ENCODE measurements at places on chromosomes 5 and 9.

GRCh38 chr5:160970605-160971191 is 118.7 kb upstream of the ATP10B start:
- DNase-seq: no peak

DNA sequence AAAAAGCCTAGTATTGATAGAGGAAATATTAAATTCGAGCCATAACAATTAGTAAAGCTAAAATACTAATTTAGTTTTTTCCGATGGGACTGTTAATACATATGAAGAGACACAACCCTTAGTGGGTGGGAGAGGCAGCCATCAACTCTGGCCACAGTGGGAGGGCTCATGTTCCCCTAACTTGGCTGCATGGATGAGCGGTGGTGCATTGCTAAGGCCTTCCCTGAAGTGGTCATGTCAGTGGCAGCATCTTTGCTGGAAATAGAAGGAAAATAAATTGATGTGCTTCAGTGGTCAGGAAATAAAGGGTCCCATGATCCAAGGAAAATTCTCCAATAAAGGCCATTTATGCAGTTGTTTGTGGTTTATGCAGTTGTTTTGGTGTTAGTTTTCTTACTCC is 33.9 kb upstream of the F2RL2 start:
- no peak for DNase-seq

- no peak for DNase-seq
Measured at GRCh38 chr9:73042155-73042554, 89.3 kb upstream of the ALDH1A1 start.

DNA sequence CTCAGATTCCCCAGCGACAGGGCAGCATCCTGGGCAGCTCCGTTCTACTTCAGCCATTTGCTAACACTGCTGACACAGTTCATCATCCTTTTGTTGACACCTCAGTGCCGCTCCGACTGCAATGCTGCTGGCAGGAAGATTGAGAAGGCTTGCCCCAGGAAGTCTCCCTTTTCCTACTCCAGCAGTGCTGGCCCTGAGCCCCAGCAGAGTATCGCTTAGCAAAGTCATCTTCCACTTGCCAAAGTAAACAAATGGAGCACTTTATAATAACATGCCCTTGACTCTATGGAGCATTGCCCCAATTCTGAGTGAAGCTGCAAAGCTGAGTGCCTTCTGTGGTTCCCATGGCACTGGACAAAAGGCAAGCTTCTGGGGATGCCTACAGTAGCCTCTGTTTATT is 32.2 kb downstream of the PRLR start:
- DNase-seq: peak; percentile 21

DNA sequence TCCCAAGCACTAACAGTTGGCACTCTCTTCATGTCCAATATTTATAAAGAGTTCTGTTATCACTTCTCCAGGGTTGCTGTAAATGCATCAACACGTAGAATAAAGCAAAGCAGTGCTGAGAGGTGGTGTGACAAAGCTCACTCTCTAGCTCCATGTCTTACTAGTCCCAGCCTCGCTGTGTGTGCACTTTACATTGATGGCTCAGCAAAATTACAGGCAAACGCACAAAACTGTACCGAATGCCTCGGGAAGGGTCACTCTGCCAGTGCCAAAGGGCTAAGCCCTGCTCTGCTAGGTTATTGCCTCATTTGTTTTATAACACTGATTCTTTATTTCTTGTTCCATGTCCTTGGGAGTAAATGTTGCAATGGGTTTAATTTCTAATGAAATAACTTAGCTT is 1005.9 kb upstream of the WWC1 start:
- no peak for DNase-seq

DNA sequence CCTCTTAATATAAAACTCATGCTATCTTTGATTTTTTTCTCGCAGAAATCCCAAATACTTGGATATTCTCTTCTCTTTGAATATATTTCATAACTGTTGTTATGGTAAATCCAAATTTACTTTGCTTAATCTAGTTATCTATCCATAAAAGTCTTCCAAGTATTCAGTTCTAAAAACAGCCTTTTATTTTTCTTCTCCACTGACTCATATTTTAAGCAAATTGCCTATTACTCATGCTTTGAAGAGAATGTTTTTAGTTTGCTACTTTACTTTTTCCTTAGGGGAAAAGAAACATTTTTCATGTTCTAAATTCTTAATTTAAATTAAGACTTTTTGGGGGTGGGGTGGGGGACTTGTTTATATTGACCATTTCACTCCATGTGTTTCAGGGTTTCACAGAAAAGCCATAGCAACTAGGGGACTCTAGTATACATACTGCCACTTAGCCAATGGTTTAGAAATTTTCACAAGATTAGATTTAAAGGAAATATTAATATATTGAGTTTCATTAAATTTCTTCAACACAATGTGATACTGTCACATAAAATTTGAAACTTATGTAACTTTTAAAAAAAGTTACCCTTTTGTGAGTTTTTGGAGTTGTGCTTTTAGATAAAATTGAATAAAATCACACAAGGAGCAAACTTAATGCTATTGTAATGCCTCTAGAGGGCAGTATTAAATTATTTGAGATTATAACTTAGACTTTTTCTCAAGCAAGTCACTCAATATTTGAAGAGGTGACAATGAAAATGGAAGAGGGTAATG is 545.8 kb upstream of the ARRDC3 start:
- peak; percentile 2 for DNase-seq

DNA sequence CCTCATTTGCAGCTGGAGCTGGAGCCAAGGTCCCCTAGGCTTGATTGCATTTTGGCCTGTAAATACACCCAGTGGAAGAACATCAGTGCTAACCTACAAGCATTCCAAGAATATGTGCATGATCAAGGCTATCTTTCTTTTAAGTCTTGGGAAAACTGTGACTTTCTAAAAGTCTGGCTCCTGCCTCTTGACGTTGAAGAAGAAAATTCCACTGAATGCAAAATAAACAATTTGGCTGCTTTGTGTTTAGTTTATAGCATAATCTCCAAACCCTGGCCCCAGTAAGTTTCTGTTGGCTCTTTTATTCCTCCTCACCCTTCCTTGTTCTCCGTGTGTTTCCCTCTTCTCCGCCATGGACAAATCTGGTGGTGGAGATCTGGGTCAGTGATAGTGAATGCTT is 109.3 kb upstream of the TLE1 start:
- DNase-seq: no peak

DNA sequence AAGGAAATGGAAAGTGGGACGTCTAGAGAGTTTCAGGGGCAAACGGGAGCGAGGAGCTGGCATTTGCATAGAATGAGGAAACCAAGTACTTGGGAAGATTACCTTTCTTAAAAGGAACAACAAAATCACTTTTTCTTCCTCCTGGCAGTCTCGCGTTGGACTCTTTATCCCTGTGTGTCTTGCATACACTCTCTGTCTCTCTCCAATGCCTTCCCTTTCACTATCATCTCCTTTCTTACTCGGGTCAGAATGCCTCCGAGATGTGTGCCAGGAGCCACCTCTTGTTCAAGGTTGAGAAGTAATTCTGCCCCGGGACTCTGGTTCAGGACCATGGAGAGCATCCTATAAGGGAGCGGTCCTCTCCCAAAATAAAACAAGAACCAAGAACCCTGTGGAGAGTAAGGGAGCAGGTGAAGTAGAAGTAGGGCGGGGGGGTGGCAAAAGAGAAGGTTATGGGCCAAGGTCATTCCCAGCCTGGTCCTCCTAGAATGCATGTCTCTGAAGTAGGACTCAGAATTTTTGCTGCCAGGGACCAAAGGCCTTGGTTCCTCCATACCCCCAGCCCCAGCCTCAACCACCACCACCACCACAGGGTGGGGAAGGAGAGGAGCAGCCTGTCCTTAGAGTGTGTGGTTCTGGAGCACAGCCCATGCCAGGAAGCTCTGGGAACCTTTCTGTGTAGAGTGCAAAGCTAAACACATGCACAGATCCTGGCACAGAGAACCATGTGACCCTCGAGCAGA is 72.1 kb upstream of the ARAP3 start:
- DNase-seq: peak; percentile 52

- peak; percentile 11 for DNase-seq
Measured at GRCh38 chr5:68252673-68253623, 37.4 kb downstream of the PIK3R1 start.

DNA sequence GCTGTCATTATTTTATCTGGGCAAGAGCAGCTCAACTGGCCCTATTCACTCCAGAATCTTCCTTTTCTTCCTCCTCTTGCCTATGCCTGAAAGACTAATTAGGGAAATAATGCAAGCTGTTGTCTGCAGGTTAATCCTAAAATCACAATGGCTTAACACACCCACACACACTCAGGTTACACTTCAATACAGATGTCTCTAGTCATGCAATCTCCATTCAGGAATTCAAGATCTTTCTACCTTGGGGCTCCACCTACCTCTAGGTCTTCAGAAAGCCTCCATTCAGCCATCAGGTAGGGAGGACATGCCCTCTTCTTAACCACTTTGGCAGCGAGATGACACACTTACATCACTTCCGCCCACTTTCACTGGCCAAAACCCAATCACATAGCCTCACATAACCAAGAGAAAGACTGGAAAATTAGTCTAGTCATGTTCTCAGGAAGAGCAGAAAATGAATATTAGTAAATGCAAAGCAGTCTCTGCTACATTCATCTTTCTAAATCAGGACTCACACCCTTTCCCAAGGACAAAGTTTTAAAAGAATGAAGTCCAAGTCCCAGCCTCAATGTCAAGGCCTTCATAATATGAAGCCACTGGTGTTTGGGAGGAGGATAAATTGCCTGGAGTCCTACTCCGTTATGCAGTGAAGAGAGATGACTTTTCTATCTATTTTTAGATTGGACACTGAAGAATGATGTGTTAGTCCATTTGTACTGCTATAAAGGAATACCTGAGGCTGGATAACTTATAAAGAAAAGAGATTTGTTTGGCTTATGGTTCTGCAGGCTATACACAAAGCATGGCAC is 428.1 kb downstream of the EFNA5 start:
- DNase-seq: no peak

DNA sequence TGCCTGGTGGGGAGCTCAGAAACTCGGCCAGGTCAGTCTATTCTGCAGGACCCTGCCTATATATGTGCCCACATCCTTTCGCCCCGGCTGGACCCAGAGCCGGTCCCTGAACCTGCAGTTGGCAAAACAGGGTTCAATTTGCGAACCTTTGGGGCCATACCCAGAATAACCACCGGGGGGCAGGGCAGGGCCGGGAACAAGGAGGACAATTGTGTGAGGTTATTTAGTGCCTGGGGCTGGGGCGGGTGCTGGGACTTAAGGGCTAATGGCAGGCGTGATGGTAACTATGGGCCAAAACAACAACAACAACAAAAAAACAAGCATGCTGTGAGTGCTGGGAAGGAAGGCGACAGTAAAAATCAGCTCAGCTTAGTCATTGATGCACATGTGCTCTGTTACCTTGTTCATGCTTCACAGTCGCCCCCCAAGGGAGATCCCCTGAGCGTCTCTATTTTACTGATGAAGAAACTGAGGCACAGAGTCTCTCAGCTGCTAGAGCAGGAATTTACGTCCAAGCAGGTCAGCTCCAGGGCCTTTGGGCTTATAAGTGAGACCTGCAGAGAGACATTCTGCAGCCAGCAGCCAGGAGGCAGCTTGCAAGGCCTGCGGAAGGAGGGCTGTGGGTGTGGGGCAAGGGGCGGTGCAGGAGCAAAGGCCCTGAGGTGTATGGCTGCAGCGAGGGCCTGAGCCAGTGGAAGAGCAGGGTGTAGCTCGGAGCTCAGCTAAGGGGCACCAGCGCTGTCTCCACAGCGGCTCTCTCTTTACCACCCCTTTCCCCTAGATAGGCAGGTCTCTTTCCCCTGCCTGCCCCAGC is 106.0 kb downstream of the PHF2 start:
- DNase-seq: peak; percentile 66

GRCh38 chr5:80059354-80059980 is 24.3 kb downstream of the THBS4 start:
- no peak for DNase-seq

GRCh38 chr9:96089452-96090085 is 212.4 kb downstream of the HSD17B3 start:
- no peak for DNase-seq

DNA sequence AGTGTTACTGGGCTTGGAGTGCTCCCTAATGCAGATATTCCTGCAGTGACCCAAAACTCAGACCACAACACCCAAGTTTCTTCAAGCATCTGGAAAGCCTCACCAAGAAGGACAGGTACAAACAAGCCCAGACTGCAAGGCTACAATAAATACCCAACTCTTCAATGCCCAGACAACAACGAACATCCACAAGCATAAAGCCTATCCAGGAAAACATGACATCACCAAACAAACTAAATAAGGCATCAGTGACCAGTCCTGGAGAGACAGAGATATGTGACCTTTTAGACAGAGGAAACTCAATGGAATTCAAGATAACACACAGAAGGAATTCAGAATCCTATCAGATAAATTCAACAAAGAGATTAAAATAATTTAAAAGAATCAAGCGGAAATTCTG is 605.6 kb downstream of the PDE4D start:
- DNase-seq: no peak

- no peak for DNase-seq
Measured at GRCh38 chr5:119398727-119399466, 43.1 kb downstream of the TNFAIP8 start.

- peak; percentile 82 for DNase-seq
Measured at GRCh38 chr5:173573126-173573960, 43.1 kb downstream of the BOD1 start.

DNA sequence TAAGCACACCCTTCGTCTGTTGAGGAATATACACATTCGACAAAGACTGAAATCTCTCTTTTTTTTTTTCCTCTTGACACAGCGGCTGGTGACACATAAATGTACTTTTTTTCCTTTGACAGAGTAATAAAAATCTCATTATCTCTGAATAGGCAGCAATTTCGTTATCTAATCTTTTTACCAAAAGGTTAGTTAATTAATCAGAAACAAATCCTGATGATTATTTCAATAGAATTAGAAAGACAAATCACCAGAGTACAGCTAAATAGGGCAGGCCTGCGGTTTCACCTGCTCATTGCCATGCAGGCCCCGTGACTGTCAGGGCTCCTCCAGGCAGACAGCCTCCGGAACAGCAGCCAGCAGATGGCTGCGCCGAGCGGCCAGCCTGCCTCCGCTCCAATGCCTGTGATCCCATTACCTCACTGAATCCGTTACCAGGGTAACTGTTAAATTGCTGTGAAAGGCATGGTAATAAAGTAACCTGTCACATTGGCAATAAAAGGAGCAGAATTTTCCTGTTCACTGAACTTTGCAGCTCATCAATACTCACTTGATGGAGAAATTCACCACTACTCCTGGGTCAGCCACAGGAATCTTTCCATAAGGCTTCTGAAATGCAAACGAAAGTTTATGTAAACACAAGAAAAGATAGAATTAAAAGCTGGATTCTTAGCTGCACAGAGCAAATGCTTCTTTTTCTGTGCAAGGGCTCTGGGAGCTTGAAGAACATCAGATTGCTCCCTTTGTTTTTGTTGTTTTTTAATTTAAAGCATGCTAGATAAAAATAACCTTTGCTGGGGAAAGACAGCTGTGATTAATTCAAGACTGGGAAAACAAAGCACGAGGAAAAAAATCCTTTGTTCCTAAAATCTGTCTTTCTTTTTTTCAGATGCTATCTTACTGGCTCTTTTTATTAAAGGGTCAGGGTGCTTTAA is 666.4 kb upstream of the ZNF608 start:
- DNase-seq: peak; percentile 33

DNA sequence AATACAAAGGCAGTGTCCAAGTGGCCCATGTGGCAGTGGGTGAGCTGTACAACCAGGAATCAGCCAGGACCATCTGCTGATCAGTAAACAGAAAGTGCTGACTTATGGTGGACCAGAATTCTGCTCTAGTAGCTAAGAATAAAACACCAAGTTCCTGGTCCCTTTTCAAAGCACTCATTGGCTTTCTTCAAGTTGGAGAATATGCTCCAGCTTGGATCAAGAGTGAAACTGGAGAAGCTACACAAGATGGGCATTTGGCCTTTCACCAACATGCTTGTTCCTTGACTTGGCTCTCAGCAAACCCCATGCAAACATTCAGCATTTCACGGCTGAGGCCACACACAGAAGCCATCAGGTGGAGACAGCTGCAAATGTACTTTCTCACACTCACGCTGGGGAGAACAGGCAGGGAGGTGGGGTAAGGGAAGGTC is 32.1 kb downstream of the MARCHF3 start:
- no peak for DNase-seq

Measured in H54 (cell line).